Ascending aorta (tissue), 2 donors: ENCODE measurements at places on chromosomes 6 and 20. TPM values are rescaled to one million over a fixed set of nuclear protein-coding genes. Genes with fewer than 3 reads are reported as not detected.
A peak's percentile ranks its signal among the peaks of the same experiment; 100 is the strongest.

- no peak for DNase-seq
- no peak overlapping the region for H3K27ac ChIP-seq
- H3K4me3 ChIP-seq = no peak overlapping the region
- H3K36me3 ChIP-seq = no peaks in the 10 kb centered on the region
- H3K27me3 ChIP-seq = no peaks in the 10 kb centered on the region
Measured at GRCh38 chr6:30155520-30156261, 5.3 kb downstream of the TRIM10 start.

Gene PTCRA
- not detected for total RNA-seq

Gene TCEA2
- 61.4 TPM for total RNA-seq

- no peak overlapping the region for H3K4me3 ChIP-seq
- DNase-seq = no peak
- H3K27me3 ChIP-seq = no peaks in the 10 kb centered on the region
- no peaks in the 10 kb centered on the region for H3K4me1 ChIP-seq
- no peaks in the 10 kb centered on the region for H3K36me3 ChIP-seq
- no peak overlapping the region for H3K27ac ChIP-seq
Measured at GRCh38 chr6:29319931-29320330, 18.4 kb downstream of the OR14J1 start.

- no peak overlapping the region for H3K4me3 ChIP-seq
- H3K27me3 ChIP-seq = no peaks in the 10 kb centered on the region
- no peak for DNase-seq
- H3K27ac ChIP-seq = peak overlapping the region; percentile 56
Measured at GRCh38 chr6:133778414-133779130, 110.3 kb upstream of the TCF21 start.

Gene GNRH2
- not detected for total RNA-seq

DNA sequence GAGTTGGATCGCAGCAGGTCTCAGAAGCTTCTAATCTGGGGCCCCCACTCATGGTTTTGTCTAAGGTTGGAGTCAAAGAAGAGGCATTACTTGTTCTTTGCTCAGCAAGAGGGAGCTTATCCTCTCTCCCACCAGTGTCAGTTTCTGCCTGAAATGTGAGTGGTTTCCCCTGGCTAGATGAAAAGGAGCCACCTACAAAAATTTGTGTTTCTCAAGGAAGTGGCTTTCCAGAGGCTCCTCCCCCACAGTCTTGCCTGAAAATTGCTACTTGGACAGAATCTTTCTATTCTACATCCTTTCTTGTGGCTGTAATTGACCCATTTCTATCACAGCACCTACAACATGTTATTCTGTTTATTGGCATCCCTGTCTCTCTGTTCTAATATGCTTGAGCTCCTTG lies 37.9 kb downstream of the SCML4 start:
- no peak for DNase-seq
- H3K36me3 ChIP-seq = no peaks in the 10 kb centered on the region
- H3K27ac ChIP-seq = no peak overlapping the region
- no peaks in the 10 kb centered on the region for H3K27me3 ChIP-seq
- H3K4me3 ChIP-seq = no peak overlapping the region
- no peaks in the 10 kb centered on the region for H3K4me1 ChIP-seq

Gene MOXD1
- 0.75 TPM for total RNA-seq

Gene RNF39
- not detected for total RNA-seq

Gene GSTA3
- not detected for total RNA-seq

GRCh38 chr6:135970750-135971149 lies 119.2 kb downstream of the PDE7B start:
- no peak for DNase-seq
- no peaks in the 10 kb centered on the region for H3K4me1 ChIP-seq
- H3K4me3 ChIP-seq = no peak overlapping the region
- no peaks in the 10 kb centered on the region for H3K27me3 ChIP-seq

DNA sequence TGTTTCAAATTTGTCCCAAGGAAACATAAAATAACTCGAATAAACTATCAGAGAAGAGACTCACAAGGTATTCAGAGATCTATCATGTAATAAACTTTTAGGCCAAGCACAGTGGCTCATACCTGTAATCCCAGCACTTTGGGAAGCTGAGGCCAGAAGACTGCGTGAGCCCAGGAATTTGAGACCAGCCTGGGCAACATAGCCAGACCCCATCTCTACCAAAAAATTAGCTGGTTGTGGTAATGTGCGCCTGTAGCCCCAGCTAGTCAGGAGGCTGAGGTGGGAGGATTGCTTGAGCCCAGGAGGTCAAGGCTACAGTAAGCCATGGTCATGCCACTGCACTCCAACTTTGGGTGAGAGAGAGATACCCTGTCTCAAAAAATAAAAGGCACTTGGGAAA lies 79.2 kb upstream of the GCM1 start:
- H3K27ac ChIP-seq = no peak overlapping the region
- H3K27me3 ChIP-seq = no peaks in the 10 kb centered on the region
- no peaks in the 10 kb centered on the region for H3K36me3 ChIP-seq
- H3K4me1 ChIP-seq = no peaks in the 10 kb centered on the region
- no peak for DNase-seq

GRCh38 chr6:125954735-125955339 lies 1.7 kb upstream of the HINT3 start:
- no peaks in the 10 kb centered on the region for H3K36me3 ChIP-seq
- peaks cover 10% of the 10 kb centered on the region for H3K4me1 ChIP-seq
- no peak overlapping the region for H3K4me3 ChIP-seq
- DNase-seq = no peak
- H3K27ac ChIP-seq = no peak overlapping the region

- no peak for DNase-seq
- H3K27ac ChIP-seq = no peak overlapping the region
- H3K36me3 ChIP-seq = no peaks in the 10 kb centered on the region
- no peaks in the 10 kb centered on the region for H3K27me3 ChIP-seq
Measured at GRCh38 chr6:90107771-90108282, 188.8 kb downstream of the BACH2 start.
